ENCODE measurements at places on chromosomes 2 and 18.
A peak's percentile ranks its signal among the peaks of the same experiment; 100 is the strongest.

GRCh38 chr2:46887028-46887885 is 28.3 kb downstream of the MCFD2 start:
- peak; percentile 77 for ATAC-seq

DNA sequence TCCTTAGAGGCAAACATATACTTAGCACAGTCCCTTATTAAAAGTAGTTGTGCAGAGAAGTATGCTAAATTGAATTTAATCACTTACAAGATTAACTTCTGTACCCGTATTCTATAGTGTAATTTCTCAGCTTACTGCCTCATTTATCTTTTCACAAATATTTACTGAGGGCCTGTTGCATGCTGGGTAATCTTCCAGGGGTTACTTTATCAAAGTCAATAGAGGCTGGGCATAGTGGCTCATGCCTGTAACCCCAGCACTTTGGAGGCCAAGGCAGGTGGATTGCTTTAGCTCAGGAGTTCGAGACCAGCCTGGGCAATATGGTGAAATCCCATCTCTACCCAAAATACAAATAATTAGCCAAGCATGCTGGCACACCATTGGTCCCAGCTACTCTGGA is 111.7 kb upstream of the RAB27B start:
- no peak for ATAC-seq

DNA sequence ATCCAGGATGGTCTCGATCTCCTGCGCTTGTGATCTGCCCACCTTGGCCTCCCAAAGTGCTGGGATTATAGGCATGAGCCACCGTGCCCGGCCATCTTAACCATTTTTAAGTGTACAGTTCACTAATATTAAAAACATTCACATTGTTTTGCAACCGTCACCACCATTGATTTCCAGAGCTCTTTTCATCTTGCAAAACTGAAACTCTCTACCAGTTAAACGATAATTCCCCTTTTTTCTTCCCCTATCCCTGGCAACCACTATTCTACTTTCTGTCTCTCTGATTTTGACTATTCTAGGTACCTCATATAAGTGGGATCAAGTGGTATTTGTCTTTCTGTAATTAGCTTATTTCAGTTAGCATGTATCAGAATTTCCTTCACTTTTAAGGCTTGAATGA is 16.8 kb upstream of the NEUROD1 start:
- no peak for ATAC-seq

DNA sequence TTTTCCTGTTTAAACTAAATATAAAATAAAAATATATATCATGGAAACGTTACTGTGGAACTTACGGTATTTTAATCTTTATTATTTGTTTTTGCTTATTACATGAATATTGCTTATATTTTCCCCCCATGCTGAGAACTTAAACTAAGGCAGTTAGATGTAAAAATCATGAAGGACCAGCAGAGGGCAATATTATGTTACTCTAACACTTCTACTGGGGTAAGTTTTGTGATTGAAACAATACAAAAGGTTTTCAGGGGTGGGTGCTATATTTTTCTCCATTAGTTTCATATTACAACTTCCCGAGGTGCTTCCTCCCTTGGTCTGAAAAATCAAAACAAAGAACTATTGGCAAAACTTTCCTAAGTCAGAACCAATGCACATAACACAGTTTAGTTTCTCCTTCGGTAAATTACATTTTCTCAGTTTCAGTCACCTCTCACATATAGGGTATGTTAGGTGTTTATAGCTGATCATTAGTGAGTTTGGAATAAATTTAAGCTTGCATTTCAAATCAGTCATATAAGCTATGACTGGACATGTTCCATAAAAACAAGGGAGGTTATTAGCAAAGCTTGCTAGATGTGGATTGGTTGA is 54.8 kb downstream of the ZNF407 start:
- peak; percentile 77 for ATAC-seq

DNA sequence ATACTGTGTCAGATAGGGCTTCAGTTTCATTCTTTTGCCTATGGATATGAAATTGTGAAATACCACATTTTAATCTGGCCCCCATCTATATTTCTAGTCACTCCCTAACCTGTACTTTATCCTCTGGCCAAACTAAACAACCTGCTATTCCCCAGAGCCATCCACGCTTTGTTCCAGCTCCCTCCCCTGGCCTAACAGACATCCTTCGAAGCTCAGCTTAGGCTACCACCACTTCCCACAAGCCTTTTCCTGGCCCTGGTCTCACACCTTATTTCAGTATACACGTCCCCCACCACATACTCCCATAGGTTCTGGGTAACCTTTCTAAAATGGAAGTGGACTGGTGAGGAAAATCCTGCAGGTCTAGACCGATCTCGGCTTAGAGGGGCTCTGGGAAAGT is 55.4 kb downstream of the MAP4K3 start:
- ATAC-seq: 0 out of 3 replicates have a peak, but pooled peaks have one; percentile 10
